ENCODE measurements at places on chromosomes 3 and 15. TPM values are rescaled to one million over a fixed set of nuclear protein-coding genes. Genes with fewer than 3 reads are reported as not detected.

Gene LCMT2
- 7.4 TPM for total RNA-seq

Gene THUMPD3
- 41.7 TPM for total RNA-seq

Gene DUOXA2
- total RNA-seq, result not detected

Gene SATB1
- 4.4 TPM for total RNA-seq

Gene LRRC34
- total RNA-seq, result 2.2 TPM

Gene MORC1
- total RNA-seq, result not detected

Gene MCCC1
- total RNA-seq, result 23.3 TPM

Gene CSTA
- not detected for total RNA-seq

Gene SLC2A2
- total RNA-seq, result not detected

Gene DUOXA1
- 0.82 TPM for total RNA-seq

Gene KBTBD8
- total RNA-seq, result 1.9 TPM

Gene ZFYVE19
- total RNA-seq, result 15.5 TPM

Gene EFCC1
- 0.13 TPM for total RNA-seq

Gene CYP1A1
- total RNA-seq, result 0.27 TPM

Gene XCR1
- not detected for total RNA-seq

Gene SLC22A14
- 0.62 TPM for total RNA-seq

Gene GUCA1C
- total RNA-seq, result not detected

Gene PIK3CB
- total RNA-seq, result 25.9 TPM

Data from chondrocyte (in vitro differentiated cells).